Cerebellar cortex (tissue), 1 donor: ENCODE measurements at places on chromosomes 3 and 15.

DNA sequence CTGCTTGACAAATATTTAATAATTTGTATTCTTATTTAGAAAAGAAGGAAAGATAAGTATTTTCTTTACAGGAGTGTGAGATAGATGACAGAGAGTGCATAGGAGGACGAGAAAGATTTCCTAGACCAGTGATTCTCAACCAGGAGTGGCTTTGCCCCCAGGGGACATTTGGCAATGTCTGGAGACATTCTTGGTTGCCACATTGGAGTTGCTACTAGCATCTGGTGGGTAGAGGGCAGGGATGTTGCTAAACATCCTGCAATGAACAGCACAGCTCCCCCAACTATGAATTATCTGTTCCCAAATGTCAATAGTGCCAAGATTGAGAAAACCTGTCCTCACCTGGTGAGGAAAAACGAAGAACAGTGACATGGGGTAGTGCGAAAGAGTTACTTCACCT, 30.8 kb upstream of the MINAR1 start:
- no peak for DNase-seq

- DNase-seq = no peak
Observed at GRCh38 chr3:115680803-115681345, 57.6 kb downstream of the GAP43 start.

DNA sequence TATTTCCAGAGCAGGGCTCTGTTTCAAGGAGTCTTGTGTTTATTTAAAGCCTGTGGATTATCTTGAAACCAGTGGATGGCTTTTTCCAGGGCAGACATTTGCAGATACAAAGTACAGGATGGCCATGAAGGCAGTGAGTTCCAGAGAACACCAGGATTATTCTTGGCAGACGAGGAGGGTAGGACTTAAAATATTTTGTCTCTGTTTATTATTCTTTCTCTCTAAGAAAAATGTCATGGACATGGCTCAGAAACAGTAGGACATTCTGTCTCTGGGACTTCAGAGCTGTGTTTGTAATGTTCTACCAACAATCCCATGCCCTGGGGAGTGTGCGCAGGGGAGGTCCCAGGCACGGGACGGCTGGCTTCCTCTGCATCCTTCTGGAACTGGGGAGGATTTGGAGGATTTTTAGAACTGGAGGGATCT, 125.9 kb downstream of the ATP10A start:
- DNase-seq = no peak

DNA sequence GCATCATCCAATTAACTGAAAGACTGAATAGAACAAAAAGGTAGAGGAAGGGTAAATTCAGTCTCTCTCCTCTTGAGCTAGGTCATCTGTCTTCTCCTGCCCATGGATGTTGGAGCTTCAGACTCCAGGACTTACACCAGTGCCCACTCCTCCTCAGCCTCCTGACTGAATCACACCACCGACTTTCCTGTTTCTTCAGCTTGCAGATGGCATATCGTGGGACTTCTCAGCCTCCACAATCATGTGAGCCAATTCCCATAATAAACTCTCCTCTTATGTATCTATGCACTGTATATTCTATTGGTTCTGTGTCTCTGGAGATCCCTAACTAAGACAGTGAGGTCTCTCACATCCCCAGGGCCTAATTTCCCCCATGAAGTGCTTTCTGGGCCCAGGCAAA, 140.4 kb downstream of the CD47 start:
- no peak for DNase-seq

DNA sequence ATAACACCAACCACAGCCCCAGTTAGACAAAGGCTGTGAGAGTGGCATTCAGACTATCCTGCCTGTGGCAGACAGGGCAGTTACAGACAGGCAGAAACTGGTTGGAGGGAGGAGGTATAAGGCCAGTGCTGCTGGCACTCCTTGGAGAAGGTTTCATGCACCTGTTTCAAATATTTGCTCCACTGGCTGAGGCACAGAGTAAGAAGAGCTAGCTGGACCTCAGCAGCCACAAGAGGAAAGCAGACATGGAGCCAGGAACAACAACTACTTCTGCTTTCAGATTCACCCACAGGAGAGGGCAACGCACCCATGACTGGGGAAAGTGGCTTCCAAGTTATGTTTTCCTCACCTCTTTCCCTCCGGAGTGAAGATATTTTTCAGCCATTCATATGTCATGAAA, 11.5 kb upstream of the PRKAR2A start:
- DNase-seq = no peak

DNA sequence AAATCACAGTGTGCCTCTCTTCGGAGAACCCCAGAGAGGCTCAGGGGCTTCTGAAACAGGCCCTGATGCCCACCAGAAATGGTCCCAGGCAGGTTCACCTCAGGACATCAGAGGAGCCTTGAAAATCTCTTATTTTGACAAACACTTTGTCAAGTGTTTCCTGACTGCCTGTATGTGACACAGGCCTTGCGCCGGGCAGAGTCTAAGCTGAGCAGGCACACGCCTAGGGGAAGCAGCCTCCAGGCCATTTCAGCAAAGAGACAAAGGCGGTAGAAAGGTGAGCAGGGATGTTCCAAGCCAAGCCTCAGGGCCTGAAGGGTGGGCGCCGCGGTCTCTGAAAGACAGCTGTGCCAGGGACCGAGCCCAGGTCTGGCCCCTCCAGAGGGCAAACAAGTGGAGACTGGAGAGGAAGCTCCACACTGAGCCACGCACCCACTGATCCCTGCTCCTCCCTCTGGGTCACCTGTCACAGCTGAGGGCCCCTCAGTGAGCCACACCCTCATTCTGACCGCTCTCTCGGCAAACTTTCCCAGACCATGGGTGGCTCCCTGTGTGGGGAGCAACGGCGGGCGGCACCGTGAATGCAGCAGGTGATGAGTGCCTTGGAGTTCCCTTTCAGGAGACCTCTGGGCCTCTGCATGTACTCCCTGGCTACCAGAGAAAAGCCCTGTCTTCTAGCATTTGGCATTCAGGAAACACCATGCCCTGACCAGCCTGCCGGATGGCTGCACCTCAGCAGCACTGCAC, 136.1 kb downstream of the ADAMTS17 start:
- no peak for DNase-seq

- no peak for DNase-seq
Observed at GRCh38 chr3:130395916-130396315, 50.4 kb downstream of the COL6A5 start.

GRCh38 chr3:901953-902778, 190.7 kb upstream of the CNTN6 start:
- no peak for DNase-seq

DNA sequence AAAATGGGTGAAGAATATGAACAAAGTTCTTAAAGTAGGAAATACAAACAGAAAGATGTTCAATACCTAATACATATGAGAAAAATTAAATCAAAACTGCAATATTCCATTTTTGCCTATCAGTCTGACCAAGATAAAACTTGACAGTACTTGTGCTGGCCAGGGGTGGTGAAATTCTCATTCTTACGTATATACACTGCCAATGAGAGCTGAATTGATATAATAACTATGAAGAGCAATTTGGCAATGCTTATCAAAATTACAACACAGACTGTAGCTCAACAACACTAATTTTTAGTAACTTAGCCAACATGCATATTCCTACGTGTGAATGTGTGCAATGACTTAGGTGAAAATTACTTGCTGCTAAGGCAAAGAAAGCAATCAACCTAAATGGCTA, 90.2 kb downstream of the SETD2 start:
- no peak for DNase-seq

DNA sequence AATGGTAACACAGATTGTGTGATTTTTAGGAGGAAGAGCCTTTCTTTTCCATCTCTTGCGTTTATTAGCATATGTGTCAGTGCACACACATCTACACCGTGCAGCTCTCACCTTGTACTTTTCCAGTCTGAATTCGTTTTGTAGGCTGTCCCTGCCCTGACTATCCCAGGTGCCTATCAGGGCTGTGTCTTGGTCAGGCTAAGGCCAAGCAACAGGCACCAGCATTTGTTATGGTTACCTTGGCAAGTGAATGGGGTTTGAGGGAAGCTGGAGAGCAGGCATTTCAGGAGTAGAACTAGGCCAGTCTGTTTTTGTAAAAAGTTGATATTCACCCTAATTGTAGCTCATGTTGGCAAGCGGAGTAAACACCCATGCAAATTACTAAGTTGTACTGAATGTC, 489.5 kb upstream of the TPRG1 start:
- peak; percentile 21 for DNase-seq

- no peak for DNase-seq
Observed at GRCh38 chr15:66456211-66456610, 41.4 kb downstream of the SNAPC5 start.

GRCh38 chr3:118187221-118187620, 847.4 kb downstream of the IGSF11 start:
- no peak for DNase-seq

GRCh38 chr15:98673133-98673532, 24.8 kb downstream of the IGF1R start:
- no peak for DNase-seq

- no peak for DNase-seq
Observed at GRCh38 chr3:140469491-140469890, 208.4 kb upstream of the TRIM42 start.
